ENCODE measurements at places on chromosomes 7 and 10.

GRCh38 chr10:98457721-98458120, 11.0 kb upstream of the HPS1 start:
- DNase-seq: no peak

GRCh38 chr7:26046150-26046549, 105.8 kb upstream of the NFE2L3 start:
- DNase-seq: no peak

DNA sequence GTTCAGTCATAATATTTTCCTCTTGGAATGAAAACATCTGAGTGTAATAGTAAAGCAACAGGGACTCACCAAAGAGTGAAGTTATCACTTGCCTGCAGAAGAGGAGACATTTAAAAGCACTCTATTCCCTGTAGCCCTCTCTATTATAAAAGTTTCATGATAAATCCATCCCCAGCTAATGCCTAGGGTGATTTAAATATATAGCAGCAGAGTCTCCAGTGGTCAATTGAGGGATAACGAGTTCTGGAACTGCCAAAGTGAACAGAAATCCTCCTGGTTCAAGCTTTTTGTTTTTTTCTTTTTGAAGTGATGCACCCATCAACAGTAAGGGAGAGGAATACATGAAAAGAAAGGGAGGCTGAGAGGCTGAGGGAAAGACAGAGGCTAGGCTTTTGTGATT, 87.3 kb downstream of the EVX1 start:
- DNase-seq: no peak

GRCh38 chr7:143286522-143286890, 1.6 kb upstream of the CASP2 start:
- DNase-seq: no peak

DNA sequence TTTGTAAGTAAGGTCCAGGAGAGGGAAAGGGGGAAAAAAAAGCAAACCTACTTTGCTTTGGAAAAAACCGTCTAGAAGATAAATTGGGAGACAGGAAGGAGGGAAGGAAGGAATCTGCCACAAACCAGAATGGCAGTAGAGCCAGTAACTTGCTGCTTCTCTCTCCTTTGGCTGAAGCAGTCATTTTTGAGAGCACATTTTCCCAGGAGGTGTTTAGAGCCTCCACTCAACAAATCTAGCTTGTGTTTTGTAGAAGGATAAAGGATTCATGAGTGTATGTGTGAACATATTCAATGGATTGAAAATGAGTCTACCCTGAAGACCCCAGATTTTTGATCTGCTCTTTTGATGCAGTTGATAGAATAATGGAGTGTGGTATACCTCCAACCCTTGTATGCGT, 2.6 kb downstream of the NRG3 start:
- peak; percentile 65 for DNase-seq

DNA sequence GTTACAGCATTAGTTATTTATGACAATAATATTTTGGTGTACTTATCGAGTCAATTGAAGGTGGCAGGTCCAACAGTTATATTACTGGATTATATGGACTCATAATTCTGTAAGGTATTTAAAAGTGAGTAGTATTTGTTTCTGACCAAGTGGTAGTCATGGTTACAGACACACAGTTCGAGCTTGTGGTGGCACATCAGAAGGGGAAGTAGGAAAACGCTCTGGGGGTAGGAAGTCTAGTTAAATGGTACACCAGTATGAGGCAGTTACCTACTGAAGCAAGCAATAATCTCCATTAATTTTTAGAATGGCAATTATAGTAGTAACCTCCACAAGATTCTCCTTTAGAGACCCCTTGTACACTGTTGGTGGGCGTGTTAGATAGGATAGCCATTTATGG, 541.2 kb downstream of the ETV1 start:
- DNase-seq: no peak

DNA sequence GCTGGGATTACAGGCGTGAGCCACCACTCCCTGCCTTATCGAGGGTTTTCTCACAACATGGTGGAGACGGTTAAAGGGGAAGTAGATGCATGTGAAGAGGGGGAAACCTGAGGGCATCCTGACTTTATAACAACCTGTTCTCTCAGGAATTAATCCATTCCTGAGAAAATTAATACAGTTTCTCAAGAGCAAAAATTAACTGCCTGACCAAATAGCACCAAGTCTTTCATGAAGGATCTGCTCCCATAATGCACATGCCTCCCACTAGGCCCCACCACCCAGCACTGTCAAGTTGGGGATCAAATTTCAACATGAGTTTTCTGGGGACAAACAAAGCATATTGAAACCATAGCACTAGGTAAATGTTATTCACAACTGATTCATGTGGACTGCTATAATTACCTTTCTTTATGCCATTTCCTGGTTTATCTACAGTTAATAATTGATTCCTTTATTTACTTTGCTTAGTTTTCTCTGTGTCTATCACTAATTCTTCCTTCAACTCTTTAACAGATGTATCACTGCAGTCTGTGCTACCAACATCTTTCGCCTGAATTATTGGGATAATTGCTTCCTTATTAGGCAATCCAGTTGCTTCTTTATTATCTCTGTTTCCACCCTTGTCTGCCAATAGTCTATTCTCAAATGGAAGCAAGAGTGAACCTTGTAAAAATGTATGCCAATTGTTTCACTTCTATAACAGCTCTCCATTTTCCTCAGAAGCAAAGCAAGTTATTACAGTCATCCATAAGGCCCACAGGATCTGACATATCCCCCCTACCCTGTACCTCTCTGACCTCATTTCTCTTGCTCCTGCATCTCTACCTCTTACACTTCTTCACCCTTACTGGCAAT, 12.9 kb upstream of the MICU1 start:
- no peak for DNase-seq

DNA sequence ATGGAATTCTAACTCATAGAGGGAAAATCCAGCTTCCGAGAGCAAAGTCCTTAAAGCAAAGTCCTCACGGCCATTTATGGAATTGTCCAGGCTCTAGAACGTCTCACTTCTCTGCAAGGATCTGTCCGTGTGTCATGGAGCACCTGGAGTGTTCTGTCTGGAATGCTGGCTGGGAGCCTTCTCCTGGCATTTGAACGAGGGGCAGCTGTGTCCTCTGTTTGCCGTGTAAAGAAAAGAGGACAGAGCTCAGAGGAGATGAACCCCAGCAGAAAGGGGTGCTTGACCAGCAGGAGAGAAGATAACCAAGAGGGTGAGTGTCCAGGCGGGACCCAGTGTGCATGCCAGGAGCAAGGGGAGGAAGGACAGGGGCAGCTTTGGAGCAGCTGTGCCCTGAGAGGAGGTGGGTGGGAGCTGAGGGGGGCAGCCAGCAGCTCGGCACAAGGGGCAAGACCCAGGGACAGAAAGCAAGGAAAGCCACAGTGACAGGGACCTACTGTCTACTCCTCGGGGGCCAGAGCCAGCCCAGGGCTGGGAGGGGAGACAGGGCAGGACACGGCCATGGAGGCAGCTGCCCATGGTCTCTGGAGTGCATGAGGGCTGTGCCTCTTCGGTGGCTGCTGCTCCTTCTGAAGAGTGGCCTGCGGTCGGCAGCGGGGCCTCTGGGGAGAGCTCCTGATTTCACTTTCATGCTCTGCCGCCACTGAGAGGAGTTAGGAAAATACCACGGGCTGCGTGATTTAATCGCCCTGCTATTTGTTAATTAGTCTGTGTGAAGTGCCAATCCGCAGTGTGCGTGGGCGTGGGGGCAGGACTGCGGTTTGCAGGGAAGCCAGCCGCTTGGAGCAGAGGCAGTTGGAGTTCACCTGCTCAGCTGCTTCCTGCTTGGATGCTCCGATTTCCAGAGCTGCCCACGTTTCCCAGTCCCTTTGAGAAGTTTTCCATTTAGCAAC, 149.3 kb upstream of the SHH start:
- peak; percentile 7 for DNase-seq

- DNase-seq: no peak
Measured at GRCh38 chr7:1550005-1550845, 5.8 kb downstream of the TMEM184A start.

GRCh38 chr10:116632596-116633215, 12.0 kb downstream of the PNLIPRP2 start:
- DNase-seq: peak; percentile 18

Measured in brain (organoid and tissue), 16 donors.